ENCODE measurements at places on chromosomes 3 and 15. TPM values are rescaled to one million over a fixed set of nuclear protein-coding genes. Genes with fewer than 3 reads are reported as not detected.

Gene RTP1
- 3.0 TPM for total RNA-seq

Gene CXCR6
- not detected for total RNA-seq

Gene PLCL2
- 6.8 TPM for total RNA-seq

Gene CLDN16
- not detected for total RNA-seq

Gene PDZRN3
- total RNA-seq, result 20.5 TPM

Gene MEGF11
- total RNA-seq, result 3.5 TPM

Gene SNTN
- total RNA-seq, result not detected

Gene NRG4
- not detected for total RNA-seq

Gene ARL8B
- total RNA-seq, result 25.8 TPM

Gene HHATL
- total RNA-seq, result not detected

DNA sequence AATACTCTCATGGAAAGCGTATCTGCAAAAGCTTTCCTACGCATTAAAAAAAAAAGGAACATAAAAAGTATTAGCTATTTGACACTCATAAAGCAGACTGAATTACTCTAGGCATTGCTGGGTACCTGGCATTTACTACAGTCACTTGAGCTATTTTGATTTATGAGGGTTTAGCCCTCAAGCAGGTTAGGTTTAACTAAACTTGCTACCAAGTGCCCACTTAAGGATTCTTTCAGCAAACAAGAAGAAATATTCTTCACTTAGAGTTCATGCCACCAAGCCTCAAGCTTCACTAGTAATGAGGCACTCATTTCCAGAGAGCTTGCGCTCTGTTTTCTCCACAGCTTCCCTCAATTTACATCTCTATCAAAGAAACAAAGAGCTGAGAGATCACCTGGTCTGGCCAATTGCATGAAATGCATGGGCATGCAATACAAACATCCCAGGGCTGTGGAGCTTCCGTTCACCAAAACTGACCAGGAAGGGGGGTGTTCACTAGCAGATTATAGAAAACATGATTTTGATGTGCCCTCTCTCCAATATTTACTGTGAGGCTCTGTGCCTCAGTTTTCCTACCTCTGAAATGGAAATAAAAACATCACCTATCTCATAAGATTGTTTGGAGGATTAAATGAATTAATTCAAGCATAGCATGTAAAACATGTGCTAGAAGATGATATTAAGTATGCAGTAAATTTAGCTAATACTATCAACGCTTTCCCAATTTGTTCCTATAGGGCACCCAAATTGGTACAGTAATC, 217.3 kb downstream of the RORA start:
- DNase-seq, result peak; percentile 27

GRCh38 chr15:54556231-54556630, 578.0 kb downstream of the UNC13C start:
- no peak for DNase-seq

GRCh38 chr3:38599886-38600285, 49.6 kb downstream of the SCN5A start:
- no peak for DNase-seq

- no peak for DNase-seq
Measured at GRCh38 chr3:46052531-46052930, 25.2 kb upstream of the XCR1 start.

GRCh38 chr3:160883373-160883772, 127.3 kb downstream of the PPM1L start:
- DNase-seq, result no peak

GRCh38 chr3:48039487-48040190, 23.4 kb upstream of the MAP4 start:
- no peak for DNase-seq

GRCh38 chr3:21889166-21889565, 138.2 kb upstream of the ZNF385D start:
- no peak for DNase-seq

GRCh38 chr15:68387381-68388143, 44.4 kb downstream of the ITGA11 start:
- DNase-seq, result no peak

DNA sequence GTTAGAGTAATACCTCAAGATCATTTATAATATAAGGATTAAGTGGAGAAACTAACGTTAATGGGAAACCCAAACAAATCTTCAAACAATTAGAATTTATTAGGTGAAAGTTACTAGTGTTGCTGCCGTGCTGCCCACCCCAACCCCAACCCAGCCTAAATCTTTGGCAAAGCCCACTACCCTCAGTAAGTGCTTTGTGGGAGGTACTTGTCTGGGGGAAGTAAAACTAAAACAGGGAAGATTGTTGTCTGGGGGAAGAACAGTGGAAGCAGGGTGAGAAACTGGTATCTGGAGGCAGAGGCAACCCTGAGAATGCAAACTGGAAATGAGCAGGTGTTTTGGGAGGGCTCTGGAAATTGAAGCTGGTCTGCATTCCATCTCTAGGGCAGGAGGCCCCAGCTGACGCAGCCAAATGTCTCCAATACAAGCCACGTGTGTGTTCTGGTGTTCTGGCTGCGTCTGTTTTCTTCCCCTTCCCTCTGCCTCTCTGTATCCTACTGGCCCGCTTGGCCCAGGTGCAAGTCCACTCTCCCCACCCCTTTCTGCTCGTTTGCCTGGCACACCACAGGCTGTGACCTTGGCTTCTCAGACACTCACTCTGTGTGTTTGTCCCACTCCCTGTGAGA, 32.7 kb downstream of the FEM1B start:
- no peak for DNase-seq

- no peak for DNase-seq
Measured at GRCh38 chr3:186772701-186773417, 10.5 kb upstream of the EIF4A2 start.

DNA sequence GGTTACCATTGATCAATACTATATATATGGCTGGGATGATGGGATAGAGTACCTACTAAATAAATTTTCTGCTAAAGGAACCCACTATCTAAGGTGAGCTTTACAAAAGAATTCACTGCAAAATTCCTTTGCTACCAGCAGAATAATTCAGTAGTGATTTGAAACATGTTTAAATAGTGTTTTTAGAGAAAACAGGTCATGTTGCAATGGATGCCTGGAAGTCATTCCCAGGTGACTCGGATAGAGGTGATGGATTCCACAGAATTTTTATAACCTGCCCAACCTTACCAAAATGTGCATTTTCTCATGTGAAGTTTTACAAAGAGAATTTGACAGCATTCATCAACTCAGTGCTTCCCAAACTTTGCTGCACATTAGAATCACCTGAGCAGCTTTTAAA, 53.2 kb downstream of the CEP152 start:
- DNase-seq, result no peak

DNA sequence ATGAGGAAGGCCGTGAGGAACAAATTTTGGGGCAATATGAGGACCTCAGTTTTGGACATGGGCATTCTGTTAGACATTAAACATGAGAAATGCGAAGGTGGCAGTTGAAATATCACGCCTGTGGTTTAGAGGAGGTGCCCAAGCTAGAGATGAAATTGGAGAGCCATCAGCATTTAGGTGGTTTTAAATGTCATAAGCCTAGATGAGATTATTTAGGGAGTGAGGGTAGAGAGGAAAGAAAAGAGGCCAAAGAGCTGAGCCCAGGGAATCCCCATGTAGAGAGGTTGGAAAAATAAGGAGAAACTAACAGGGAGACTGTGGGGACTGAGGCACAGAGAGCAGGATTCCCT, 14.9 kb downstream of the RTP1 start:
- DNase-seq, result no peak

GRCh38 chr3:55243678-55244077, 243.4 kb downstream of the WNT5A start:
- no peak for DNase-seq

DNA sequence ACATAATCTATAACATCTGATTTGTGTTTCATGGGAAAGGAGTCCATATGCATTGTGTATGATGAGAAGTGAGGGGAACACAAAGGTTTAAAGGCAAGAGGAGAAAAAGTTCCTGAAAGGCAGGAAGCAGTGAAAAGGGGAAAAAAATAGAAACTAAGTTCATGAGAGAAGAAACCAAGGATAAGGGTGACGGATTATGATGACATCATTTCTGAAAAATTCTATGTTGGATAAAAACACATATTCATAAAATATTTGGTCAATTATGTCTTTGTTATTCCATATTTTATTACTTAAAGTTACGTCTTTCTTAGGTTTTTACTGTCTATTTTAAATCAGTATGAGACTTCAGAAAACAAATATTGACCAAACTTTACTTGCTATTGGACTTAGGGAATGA, 48.6 kb upstream of the CP start:
- DNase-seq, result no peak

GRCh38 chr3:170483485-170484262, 65.0 kb downstream of the CLDN11 start:
- peak; percentile 55 for DNase-seq

DNA sequence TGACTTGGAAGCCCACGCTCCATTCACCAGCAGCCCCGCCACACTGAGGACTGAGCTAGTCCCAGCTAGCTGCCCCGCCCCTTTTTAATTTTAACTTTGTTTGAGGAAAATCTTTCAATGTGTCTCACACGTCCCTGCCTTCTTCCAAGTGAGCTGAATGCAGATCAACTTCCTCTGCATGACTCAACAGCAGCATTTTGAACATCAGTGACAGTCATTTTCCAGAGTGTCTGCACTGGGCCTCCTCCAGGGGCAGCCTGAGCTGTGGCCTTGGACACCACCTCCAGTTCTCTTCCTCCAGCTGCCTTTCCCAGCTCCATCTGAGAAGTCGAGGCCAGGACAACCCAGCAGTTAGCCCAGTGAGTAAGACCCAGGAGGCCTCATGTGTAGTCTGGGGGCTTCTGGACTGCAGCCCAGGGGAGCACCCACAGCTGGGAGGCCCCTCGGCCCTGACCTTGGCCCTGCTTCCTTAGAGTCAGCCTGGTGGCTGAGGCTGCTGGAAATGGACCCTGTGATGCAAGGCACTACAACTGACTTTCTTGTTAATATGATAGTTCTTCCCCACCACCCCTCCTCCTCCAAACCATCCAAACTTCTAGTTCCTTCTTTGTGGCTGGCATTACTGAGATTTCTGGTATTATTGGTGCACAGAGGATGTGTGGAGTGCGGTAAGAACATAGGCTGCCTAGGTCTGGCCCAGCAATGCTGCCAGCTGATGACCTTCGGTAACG, 21.4 kb upstream of the ESYT3 start:
- no peak for DNase-seq

DNA sequence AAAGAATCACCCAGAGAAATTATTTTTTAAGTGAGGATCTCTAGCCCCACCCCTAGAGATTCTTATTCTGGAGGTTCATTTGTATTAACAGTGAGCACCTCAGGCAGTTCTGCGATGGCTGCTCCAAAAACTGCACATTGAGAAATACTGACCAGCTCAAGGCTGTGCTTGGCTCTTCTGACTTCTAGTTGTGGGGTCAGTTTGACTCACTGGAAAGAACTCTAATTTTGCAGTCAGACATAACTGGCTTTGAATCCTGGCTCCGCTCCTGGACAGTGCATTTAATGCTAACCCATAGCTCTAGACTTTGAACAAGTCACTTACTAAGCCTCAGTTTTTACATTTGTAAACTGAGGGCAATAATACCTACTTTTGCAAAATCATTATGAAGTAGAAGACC, 123.6 kb upstream of the SKOR1 start:
- no peak for DNase-seq

DNA sequence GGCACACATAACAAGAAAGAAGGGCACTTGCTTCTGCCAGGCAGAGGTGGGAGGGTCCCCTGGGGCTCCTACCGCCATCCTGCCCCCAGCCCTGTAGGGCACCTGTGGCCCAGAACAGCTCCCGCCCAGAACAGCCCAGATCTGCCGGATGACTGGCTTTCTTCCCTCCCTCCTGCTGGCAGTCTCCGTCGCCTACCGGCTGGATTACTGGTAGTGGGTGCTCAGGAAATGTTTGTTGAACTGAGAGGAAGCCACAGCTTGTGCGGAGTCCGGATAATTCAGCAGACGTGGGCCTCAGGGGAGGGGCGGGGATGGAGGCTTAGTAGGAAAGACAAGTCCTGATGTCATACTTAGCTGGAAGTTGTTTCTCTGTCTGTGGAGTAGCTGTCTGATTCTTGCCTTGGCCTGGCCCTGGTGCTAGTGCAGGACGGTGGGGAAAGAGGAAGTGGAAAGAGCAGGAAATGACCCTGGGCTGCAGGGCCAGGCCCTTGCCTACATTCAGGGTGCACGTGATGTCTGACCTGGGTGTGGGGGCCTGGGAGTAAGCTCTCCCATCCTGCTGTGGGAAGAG, 6.7 kb downstream of the CCDC9B start:
- DNase-seq, result no peak

- DNase-seq, result no peak
Measured at GRCh38 chr3:162295323-162295983, 798.8 kb downstream of the OTOL1 start.

DNA sequence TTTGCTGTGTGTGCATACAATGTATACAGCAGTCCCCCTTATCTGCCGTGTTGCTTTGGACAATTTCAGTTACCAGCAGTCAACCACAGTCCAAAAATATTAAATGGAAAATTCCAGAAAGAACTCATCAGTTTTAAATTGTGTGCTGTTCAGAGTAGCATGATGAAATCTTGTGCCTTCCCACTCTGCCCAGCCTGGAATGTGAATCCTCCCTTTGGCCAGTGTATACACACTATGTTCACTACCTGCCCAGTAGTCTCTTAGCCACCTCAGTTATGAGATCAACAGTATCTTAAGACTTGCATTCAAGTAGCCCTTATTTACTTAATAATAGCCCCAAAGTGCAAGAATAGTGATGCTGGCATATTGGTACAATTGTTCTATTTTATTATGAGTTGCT, 133.6 kb upstream of the ABHD17C start:
- DNase-seq, result no peak

DNA sequence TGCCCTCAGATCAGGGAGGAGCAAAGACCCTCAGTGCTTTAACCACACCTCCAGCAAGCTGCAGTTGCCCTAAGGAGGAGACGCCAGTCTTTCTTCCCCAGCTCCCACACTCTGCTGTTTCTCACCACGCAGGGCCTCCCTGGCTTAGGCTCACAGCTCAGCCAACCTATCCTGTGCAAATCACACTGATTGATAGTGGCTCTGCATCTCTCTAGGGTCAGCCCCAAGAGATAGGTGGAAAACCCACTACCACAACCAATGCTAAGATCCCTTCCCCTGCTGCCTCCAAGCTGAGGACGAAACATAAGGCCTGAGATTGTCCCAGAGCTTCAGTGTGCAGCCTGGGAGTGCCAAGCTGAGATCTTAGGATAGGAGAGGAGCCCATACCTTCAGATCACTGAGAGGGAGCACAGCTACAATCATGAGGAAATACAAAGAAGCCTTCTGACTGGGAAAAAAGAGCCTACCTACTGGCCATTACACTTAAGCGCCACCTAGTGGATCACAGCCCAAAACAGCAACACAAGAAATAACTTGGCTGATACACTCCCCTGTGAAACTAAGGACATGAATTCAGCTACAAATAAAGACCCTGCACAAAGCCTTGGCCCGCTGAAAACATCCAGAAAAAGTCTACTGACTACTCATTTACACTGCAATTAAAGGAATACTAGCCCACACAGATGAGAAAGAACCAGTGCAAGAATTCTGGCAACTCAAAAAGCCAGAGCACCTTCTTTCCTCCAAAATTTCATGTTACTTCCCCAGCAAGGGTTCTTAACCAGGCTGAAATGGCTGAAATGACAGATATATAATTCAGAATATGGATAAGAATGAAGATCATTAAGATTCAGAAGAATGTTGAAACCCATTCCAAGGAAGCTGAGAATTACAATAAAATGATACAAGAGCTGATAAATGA, 271.5 kb upstream of the DCBLD2 start:
- DNase-seq, result no peak

Data from H1 (cell line).